Stimulated activated CD4-positive, alpha-beta T cell treated with anti-CD3 and anti-CD28 coated beads, Interleukin-1b, Interleukin-23, amount 100 ng/mL, for 1 hour (primary cell): ENCODE measurements at places on chromosomes 2 and 18.

DNA sequence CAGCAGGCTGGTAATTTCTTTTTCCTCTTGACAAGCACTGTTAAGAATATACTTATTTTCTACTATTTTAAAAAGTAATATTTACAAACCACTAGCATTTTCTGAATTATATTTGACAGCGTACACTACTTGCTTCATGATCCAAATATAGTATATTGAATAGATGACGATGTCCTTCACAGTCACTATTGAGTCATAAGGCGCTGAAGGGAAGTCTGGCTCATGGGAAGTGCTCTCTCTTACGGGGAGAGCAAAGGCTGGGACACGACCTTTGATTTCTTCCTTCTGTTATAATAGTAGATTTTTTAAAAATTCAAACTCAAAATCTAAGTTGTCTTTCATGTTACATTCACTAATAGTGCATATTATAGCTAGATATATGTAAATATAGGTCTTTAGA lies 357.1 kb downstream of the SOCS6 start:
- no peak for DNase-seq

- DNase-seq, result no peak
Measured at GRCh38 chr2:207238831-207239701, 73.3 kb upstream of the KLF7 start.

GRCh38 chr18:45951016-45951714 lies 16.0 kb downstream of the EPG5 start:
- DNase-seq, result no peak

DNA sequence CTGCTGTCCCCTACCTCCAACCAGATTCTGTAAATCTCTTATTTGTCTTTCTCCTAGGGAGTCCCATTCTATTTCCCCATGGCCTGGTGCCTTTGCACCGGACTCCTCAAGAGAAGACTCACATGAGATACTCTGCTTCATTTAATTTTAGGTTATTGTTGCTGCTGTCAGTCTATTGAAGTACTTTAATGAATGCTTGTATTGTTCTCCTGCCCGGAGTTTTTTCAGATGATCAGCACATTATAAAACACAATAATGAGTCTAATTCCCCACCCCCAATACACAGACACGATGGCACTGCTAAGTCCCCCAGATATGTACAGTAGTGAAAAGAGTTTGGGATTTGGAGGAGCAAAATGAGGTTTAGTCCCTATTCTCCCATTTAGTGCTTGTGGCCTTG lies 58.9 kb downstream of the HAUS1 start:
- no peak for DNase-seq

GRCh38 chr2:168165985-168166901 lies 81.2 kb downstream of the STK39 start:
- no peak for DNase-seq

GRCh38 chr2:141957321-141957720 lies 173.5 kb downstream of the LRP1B start:
- no peak for DNase-seq
